Activated T-cell treated with anti-CD3 and anti-CD28 coated beads, Interleukin-2, amount 50 U/mL, for 48 hours (primary cell): ENCODE measurements at places on chromosomes 4 and X.

DNA sequence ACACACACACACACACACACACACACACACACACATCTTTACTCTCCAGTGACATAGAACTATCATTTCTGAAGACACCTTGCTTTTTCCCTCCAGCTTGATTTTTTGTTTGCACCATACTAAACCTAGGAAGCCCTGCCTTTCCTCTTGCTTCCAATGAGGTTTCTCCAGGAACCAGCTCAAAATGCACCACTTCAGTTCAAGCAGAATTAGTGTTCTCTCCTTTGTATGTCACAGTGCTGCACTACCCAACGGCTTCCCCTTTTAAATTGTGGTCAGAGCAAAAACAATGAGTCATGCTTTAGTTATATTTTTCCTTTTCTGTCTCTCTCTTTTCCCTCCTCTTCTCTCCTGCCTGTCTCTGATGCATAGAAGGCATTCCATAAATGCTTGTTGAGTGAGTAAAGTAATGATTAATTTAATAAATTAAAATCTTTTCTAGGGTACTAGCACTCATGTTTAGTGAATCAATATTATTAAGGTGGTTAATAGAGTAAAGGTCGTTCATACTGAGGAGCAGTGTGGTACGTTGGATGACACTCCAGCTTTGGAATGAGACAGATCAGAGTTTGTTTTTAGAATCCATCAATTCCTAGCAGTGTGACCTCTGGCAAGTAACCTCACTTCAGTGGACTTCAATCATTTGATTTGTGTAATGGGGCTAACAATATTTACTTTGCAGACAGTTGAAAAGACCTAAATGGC lies 5.9 kb downstream of the RTL3 start:
- no peak for DNase-seq

DNA sequence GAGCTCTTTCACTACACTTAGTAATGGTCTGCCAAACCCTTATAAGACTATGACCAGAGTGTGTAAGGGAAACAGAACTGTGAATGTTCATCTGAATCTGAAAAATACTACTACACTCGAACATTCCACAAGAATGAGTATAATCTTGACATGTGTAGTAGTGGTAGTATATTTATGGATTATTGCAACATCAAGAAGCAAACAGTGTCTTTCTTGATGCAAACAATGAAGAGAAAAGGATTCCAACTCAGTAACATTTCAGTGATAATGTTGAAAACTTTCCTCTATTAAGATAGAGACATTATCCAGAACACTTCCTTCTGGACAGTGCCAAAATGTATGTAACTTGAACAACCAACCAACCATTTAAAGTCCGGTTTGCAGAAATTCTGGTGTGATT lies 394.7 kb upstream of the CPEB2 start:
- no peak for DNase-seq

DNA sequence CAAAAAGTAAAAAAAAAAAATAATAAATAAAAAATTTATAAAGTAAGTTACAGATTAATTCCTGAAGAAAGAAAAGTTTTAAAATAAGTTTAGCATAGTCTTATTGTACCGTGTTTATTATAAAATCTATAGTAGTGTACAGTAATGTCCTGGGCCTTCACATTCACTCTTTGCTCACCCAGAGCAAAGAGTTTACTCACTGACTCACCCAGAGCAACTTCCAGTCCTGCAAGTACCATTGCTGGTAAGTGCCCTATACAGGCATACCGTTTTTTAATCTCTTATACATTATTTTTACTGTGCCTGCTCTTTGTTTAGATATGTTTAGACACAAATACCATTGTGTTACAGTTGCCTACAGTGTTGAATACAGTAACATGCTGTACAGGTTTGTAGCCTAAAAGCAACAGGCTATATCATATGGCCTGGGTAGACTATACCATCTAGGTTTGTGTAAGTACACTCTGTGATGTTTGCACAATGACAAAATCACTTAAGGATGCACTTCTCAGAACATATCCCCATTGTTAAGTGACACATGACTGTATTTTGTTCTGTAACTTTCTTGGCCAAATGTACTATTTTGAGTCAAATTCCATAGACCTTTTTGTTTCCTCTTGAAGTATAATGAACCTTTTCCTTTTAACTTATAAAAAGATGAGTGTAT lies 199.0 kb upstream of the NUDT6 start:
- no peak for DNase-seq

- no peak for DNase-seq
Measured at GRCh38 chr4:159460371-159460770, 357.5 kb downstream of the RAPGEF2 start.

- DNase-seq, result no peak
Measured at GRCh38 chrX:16658284-16658683, 8.3 kb downstream of the S100G start.

- no peak for DNase-seq
Measured at GRCh38 chrX:19627533-19627932, 112.2 kb upstream of the MAP3K15 start.

DNA sequence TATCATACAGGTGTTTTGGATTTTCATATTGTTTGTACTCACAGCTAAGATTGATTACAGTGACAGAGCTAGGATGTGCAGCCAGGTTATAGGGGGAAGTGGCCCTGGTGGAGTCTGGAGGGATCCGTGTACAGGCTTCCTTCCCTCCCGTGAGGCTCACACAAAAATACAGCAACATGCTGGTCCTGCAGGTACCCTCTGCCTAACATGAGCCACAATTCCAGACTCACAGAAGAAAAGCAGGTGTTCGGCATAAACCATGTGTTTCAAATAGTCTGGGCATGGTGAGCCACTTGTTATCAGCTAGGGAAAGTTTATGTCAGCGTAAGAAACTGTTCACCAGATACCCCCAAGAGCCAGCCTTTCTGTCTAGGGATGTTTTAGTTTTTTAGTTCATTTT lies 82.9 kb downstream of the HTT start:
- DNase-seq, result no peak

- DNase-seq, result no peak
Measured at GRCh38 chr4:117514391-117515175, 429.2 kb upstream of the TRAM1L1 start.

DNA sequence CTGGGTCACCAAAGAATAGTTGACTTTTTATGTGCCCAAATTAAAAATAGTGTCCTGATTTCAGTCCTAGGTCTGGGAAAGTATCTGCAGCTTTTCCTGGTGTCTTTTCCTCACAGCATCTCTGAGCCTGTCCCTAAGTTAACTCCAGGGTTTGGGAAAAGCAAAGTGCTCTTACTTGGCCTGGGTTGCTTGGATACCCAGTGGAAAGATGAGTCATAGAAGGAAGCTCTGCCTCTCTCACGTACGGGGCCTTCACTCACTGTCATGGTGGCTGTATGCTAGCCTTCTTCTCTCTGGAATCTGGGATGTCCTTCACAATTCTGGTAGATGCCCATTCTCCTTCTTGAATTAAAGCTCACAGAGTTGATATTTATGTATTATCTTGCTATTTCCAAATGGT lies 607.3 kb downstream of the ANKRD50 start:
- DNase-seq, result no peak

DNA sequence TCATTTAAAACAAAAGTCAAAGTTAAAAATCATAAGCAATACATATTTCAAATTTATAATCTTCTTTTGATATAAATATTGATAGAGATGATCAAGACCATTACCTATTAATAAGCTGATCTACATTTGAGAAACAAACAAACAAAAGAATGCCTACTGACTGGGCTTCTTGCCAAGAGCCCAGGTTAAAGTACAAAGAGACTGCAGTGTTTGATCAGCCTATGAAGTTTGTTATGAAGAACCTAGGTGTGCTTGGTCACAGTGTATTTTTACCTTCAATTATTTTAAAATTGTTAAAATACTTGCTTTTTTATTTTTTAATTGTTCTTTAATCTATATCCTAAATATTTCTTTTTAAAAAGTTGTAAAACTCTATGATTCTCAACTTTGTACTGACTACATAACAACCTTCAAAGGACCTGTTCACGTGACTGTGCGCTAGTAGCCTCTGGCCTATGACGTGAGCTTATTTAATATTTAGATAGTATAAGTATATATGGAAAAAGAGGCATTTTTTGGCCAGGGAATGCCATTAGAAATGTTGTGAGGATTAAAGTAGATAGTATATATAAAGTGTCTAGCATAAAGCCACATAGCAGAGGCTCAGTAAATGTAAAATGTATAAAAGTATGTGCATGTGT lies 11.4 kb upstream of the SLC39A8 start:
- DNase-seq, result no peak

DNA sequence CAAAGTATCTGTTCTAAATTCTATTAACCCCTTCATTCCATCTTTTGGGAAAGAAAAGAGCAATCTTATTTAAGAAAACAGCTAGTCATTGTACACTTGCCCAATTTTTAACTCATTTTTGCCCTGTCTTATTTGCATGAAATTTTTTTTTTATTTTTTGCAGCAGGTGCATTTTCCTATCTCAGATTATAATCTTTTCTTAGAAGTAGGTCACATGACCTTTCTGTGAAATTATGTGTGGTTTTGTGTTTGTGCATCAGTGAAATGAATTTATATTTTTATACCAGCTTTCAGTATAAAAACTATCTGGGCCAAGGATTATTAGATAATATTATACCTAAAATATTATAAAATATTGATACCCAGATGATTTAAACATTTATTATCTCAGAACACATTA lies 145.6 kb downstream of the INPP4B start:
- no peak for DNase-seq

DNA sequence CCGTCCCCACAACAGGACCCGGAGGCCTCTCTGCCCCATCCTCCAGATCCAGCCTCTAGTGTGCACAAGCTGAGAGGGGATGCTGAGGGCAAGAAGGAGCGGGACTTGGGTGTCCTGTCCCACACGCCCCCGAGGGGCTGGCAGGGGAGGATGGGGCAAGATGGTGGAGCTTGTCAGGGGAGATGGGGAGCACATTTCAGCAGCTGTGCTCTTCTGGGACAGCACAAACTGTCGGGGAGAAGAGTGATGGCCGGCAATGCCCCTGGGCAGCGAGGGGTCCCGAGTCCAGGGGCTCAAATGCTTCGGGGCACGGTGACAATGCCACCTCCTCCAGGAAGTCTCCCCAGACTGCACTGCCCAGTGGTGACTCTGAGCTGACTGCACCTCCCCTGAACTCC lies 134.5 kb downstream of the FAM53A start:
- DNase-seq, result no peak

GRCh38 chrX:154123241-154124219 lies 20.5 kb upstream of the OPN1LW start:
- DNase-seq, result no peak

GRCh38 chr4:5893004-5893580 lies at the start of gene CRMP1:
Gene CRMP1, minus strand, starts transcription at chr4:5893086. Its CDS starts 117 bp downstream, at chr4:5892969.
- no peak for DNase-seq

- DNase-seq, result no peak
Measured at GRCh38 chrX:103791826-103792485, 15.3 kb downstream of the PLP1 start.

GRCh38 chrX:95539041-95539440 lies 1145.6 kb upstream of the DIAPH2 start:
- no peak for DNase-seq

DNA sequence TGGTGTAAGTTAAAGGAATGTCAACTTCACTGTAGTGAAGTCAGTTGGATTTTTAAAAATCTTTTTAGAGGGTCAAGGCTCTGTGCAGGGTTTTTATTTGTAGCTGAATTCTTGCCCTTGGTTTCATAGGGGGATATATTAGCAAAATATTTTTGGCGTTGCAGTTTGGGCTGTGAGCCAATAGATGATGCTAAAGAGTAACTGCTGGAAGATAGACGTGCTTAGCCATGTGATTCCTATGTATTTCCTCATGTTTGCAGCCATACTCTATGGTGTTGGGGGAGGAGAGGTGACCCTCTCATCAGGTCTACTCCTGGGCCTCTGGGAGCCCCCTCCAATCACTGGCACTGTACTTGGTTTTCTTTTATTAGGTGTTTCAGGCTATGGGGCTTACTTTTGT lies 246.7 kb upstream of the ARHGAP24 start:
- DNase-seq, result no peak

DNA sequence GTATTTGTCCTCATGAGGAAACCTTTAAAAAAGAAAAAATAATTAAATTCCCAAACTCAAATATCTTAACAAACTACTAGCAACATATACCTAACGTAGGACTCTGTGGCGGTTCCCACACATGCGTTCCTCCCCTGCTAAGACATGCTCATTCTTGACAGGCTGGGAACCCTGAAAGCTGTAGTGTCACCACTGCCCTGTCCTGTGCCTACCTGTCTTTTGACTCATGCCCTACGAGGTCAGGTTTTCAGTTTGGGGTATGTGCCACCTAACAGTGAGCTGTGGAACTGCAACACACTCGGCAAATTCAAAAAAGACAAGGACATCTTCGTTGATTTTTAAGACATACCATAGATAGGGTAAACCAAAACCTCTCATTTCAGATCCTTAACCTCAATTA lies 17.8 kb downstream of the IDS start:
- no peak for DNase-seq

- DNase-seq, result no peak
Measured at GRCh38 chr4:73434311-73434710, 1.7 kb upstream of the AFP start.

GRCh38 chrX:13471269-13471668 lies 98.1 kb upstream of the EGFL6 start:
- no peak for DNase-seq

- no peak for DNase-seq
Measured at GRCh38 chr4:16278178-16278577, 51.9 kb upstream of the TAPT1 start.

GRCh38 chr4:138056541-138056940 lies 185.6 kb downstream of the SLC7A11 start:
- no peak for DNase-seq

GRCh38 chr4:141021397-141022110 lies 111.7 kb downstream of the RNF150 start:
- DNase-seq, result no peak

- DNase-seq, result no peak
Measured at GRCh38 chr4:173189117-173189693, 20.6 kb downstream of the GALNT7 start.

DNA sequence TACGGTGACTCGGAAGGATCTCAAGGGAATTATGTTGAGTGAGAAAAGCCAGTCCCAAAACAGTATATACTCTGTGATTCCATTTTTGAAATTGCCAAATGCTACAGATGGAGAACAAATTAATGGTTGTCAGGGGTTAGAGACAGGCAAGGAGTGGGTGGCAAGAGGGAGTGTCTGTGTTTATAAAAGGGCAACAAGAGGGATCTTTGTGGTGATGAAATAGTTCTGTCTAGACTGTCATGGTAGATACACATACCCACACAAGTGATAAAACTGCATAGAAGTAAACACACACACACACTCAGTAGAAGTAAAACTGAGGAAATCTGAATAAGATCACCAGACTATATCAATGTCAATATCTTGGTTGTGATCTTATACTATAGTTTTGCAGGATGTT lies 92.7 kb downstream of the CD99L2 start:
- DNase-seq, result no peak

DNA sequence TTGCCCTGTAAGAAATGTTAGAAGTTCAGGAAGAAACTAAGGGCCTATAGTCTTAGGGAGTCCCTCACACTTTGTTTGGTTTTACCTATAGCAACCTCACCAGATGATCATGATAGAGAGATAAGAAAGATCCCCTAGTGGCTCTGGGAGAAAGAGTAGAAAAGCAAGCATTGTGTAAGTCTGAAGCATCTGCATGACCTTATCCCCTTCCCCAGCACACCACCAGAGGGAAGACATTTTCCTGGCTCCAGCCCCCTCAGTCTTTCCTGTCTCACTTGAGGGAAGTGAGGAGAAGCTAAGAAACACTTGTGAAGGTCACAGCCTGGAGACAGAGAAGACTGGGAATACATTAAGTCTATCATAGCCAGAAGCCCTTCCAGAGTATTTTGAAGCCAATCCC lies 154.0 kb downstream of the EVC2 start:
- DNase-seq, result no peak

- no peak for DNase-seq
Measured at GRCh38 chr4:108432418-108432817, 188.0 kb upstream of the RPL34 start.

GRCh38 chrX:38678183-38678582 lies 116.8 kb downstream of the TSPAN7 start:
- no peak for DNase-seq
